ENCODE measurements at places on chromosomes 2 and 18.

GRCh38 chr18:50306944-50307343 is 19.5 kb upstream of the CXXC1 start:
- DNase-seq, result no peak

DNA sequence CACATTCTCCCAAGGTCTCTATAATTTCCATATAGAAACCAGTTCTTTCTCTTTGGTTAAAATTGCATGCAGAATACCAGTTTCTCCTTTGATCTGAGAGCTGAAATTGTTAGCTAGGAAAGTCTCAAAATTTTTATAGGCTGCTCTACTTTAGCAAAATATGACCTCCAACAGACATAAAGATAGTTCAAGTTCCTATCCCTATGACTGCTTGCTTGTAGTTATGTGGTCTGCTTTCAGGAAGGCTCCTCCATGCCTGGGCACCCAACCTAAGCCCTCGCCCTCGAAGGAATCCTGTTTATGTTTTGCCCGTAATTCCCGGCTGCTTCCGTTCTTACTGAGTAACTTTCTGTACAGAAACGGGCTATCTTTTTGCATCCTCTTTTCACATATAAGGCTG is 28.0 kb upstream of the LTBP1 start:
- DNase-seq, result no peak

GRCh38 chr2:46569766-46570165 is 90.4 kb downstream of the TMEM247 start:
- no peak for DNase-seq

- no peak for DNase-seq
Observed at GRCh38 chr2:3785220-3785889, 82.0 kb downstream of the DCDC2C start.
